ENCODE measurements at places on chromosomes 11 and 22. TPM values are rescaled to one million over a fixed set of nuclear protein-coding genes. Genes with fewer than 3 reads are reported as not detected.

Gene F2
- total RNA-seq = not detected

Gene KCNJ1
- total RNA-seq = not detected

Gene LMNTD2
- 0.60 TPM for total RNA-seq

Gene SLC22A9
- not detected for total RNA-seq

Gene VWCE
- 1.6 TPM for total RNA-seq

Gene NCAM1
- 14.2 TPM for total RNA-seq

Gene HBG1
- total RNA-seq = not detected

Gene CHORDC1
- total RNA-seq = 39.8 TPM
